ENCODE measurements at places on chromosomes 1 and 21. TPM values are rescaled to one million over a fixed set of nuclear protein-coding genes. Genes with fewer than 3 reads are reported as not detected.

DNA sequence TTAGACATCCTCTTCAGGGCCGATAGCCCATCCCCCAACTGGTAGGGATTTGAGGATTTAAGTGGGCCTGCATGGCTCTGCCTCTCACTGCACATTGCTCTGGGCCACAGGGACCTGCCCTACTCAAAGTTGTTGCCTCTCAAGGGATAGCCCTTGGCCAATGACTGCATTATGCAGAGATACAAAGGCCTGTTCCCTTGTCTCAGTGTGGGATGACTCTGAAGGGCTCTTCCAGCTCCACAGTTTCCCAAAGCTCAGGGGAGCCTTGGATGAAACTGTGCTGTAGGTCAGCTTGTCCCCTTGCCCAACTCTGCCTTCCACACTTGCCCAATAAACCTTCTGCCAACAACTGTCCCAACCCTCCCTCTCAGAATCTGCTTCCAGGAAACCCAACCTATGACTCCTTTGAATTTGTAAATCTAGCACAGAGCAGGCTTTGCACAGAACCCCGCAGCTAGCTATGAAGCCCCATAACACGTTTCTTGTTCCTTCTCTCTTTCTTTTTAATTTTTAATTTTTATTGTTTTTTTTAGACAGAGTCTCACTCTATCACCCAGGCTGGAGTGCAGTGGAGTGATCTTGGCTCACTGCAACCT lies 42.5 kb downstream of the SLC9C2 start:
- DNase-seq: no peak

DNA sequence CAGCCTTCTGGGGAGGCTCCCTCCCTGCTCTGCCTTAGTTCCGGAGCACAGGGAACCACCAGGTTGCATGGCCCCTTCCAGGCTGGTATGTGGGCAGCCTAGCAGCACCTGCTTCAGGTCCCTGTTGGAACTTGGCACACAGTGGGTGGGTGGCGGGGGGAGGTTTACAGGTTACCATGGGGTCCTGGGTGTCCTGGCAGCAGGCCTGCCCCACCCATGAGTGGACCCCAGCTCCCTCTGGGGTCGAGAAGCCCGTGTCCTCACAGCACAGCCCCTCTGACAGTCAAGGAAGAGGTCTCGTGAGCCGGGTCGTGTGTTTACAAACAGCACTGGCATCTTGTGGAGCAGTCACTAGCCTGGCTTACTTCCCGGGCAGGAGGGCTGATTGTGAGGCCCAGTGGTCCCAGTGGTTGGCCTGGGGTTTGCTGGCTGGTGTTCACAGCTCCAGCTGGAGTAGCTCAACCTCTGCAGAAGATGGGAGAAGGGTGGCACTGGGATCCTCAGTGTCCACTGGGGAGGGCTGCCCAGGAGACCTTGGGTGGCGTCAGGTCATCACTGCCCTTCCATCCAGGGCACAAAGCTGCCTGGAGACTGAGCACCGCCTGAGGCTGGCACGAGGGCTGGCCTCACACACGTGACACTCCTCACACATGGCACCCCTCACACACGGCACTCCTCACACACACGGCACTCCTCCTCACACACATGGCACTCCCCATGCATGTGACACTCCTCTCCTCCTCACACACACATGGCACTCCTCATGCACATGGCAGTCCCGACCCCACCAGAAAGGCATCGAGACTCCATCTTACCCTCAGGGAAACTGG lies 100.9 kb downstream of the RIPK4 start:
- no peak for DNase-seq

PCBP3 gene
- 19.7 TPM for total RNA-seq

DNA sequence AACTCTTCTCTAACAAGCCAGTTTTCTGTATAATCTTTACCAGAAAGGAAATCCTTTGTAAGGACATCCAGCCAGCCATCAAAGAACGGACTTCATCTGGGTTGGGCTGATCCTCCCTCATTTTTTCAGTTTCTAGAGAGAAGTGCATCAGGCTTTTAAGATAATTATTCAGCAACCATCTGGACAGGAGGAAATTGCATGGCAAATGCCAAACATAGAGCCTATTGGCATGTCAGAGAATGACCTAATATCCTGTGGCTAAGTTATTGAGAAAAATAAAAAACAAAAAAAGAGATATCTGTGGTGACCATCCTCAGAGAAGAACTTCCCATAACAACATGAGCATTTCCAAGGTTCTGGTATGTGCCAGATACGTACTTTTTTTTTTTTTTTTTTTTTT lies 74.9 kb upstream of the BEND5 start:
- DNase-seq: no peak

SLC22A15 gene
- total RNA-seq: 0.16 TPM

- no peak for DNase-seq
Measured at GRCh38 chr1:109984190-109984455, 442 bp upstream of the AHCYL1 start.

FCGR2B gene
- not detected for total RNA-seq

DNA sequence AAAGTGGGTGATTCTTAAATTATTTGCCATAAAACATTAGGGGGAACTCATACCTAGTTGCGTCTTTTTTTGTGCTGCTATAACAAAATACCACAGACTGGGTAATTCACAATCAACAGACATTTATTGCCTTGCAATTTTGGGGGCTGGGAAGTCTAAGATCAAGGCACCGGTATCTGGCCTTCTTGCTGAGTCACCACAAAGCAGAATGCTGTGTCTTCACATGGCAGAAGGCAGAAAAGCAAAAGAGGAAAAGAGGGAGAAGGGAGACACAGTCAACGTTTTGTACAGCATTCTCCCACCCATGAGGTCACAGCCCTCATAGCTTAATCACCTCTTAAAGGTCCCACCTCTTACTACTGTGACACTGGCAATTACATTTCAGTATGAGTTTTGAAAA lies 291.0 kb downstream of the CHRM3 start:
- no peak for DNase-seq

KMO gene
- not detected for total RNA-seq

- DNase-seq: no peak
Measured at GRCh38 chr1:181551249-181551648, 67.9 kb downstream of the CACNA1E start.

- no peak for DNase-seq
Measured at GRCh38 chr1:37947364-37947763, 511 bp upstream of the INPP5B start.

GRCh38 chr1:19122668-19123067 lies 87.4 kb downstream of the UBR4 start:
- no peak for DNase-seq

- DNase-seq: no peak
Measured at GRCh38 chr1:64518692-64519481, 49.0 kb downstream of the CACHD1 start.

PTPRC gene
- total RNA-seq: 433 TPM

DNA sequence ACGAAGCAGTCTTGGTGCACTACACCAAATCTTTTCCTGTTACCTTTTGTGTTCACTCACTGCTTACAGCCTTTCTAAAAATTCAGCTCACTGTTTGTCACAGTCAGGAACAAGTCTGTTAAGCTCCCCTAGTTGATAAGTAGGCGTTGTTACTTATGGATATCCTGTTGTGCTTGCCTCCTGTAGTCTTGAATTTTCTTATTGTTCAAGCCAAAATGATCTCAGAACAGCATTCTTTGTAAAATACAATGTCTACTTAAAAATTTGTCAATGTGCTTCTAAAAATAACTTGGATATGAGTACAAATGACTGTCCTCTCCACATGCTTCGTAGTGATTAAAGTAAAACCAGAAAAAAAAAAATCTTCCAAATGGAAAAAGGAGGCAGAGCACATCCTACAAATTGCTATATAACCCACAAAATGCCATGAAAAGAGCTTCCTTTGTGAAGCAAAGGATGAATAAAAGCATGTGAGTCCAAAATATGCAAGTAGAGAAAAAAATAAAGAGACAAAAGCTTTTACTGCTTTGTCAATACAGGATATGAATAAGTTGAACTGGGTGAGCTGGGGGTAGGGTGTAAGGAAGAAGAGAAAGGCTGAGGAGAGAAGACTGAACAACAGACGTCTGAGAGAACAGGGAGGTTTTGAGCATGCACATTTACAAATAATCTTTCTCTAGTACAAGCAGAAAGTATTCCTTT lies 228.9 kb upstream of the ADGRL4 start:
- DNase-seq: no peak

DNA sequence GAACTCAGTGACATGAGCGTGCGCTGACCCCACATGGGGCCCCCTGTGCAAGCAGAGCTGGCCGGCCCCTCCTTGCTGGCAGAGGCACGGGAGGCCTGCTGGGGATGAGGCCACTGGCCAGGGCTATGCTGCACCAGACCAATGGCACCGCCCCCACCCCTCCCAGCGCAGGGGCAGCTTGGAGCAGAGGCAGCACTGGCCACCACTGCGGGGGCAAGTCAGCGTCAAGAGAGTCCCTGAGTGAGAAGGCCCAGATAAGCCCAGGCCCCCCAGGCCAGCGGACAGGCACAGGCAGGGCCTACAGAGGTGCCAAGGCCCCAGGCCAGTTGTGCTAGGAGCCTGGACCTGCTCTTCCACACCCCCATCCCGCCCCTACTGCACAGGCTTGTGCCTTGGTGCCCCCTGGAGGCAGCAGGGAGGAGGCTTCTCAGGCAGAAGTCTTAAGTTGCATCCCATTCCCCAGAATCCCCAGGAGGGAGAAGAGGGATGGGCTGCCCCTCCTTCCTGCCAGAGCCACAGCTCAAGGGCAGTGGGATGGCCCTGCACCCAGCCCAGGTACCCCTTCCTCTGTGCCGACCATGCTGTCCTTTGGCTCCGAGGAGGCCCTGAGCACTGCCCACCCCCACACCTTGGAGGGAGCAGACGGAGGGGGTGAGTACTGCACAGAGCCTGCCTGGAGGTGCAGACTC lies 35.8 kb downstream of the EPHX1 start:
- DNase-seq: peak; percentile 38

DNA sequence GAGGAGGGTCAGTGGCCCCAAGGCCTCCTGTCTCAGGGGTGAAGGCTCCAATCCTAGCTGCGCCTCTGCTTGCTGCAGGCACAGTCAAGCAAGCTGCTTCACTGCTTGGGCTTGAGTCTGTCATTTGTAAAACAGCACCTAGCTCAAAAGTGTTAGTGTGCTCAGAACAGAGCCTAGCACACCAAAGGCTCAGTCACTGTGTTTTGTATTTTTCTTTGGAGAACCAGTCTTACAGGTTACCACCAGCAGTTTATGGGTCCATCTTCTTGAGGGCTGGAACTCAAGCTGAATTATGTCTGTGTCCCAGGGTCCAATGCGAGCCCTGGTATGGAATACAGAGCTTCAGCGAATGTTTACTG lies 113.6 kb downstream of the DMRTB1 start:
- peak; percentile 35 for DNase-seq

- DNase-seq: no peak
Measured at GRCh38 chr1:33305816-33306652, 14.9 kb downstream of the A3GALT2 start.

DNA sequence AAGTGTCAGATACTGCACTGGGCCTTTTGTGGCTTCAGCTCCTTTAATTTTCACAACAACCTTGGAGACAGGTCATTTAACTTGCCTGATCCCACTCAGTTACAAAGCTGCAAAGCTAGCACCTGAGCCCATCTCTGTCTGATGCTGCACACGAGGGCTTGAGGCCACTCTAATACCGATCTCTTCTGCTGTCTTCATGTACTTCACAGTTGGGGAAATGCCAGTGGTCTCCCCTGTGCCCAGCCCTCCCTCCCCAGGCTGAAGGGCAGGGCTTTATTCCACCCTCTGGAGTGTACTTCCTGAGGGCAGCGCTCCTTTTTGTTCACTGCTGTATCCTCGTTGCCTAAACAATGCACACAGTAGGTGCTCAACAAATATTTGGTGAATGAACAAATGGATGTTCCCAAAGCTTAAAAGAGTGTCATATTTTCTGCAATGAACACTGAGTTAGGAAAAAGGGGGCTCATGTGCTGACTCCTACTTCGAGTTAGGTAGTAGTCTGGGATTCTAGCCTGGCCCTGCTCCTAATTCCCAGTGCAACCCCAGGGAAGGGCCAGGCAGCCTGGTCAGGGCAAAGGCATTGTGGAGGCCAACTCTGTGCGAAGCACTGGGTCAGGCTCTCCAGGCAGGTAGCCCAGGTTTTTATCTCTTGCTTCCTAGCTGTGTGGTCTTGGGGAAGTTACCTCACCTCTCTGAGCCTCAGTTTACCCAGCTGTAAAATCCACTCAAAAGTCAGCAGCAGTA lies 1.1 kb downstream of the TMCO4 start:
- no peak for DNase-seq

- no peak for DNase-seq
Measured at GRCh38 chr1:91018006-91018405, 3.8 kb downstream of the ZNF644 start.

ZNF644 gene
- 50.6 TPM for total RNA-seq

SETSIP gene
- total RNA-seq: not detected

KRTAP13-2 gene
- not detected for total RNA-seq

DNA sequence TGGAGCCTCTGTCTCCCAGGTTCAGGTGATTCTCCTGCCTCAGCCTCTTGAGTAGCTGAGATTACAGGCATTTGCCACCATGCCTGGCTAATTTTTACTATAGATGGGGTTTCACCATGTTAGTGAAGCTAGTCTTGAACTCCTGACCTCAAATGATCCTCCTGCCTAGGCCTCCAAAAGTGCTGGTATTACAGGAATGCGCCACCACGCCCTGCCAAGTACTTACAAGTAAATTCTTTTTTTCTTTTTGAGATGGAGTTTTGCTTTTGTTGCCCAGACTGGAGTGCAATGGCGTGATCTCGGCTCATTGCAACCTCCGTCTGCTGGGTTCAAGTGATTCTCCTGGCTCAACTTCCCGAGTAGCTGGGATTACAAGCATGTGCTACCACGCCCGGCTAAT lies 42.5 kb downstream of the RPRD2 start:
- no peak for DNase-seq

SYCP1 gene
- total RNA-seq: not detected

DNA sequence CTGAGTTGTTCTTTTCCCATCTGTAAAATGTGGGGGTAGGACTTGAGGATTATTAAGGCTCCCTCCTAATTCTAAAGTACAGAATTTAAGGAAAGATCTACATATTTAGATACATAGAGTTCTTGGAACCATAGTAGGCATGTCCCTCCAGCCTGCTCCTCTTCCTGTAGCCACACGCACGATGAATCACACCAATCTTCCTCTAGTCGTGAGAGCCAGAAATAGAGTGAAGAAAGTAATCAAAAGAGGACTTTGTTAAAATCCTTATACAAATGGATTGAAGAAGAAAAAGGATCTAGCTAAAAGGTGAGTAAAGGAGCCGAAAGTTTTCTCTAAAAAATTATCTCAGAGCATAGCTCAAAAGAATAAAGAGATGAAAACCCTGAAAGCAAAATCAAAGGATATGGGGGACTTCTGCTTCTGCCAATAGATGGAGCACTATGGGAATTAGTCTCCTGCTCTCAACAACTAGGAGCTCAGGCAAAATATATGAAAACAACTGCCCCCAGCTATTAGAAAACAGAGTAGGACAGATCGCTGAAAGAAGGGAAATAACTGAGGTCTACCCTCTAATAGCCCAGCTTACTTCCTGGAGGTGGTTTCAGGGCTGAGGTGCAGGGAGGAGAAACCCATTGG lies 8.5 kb downstream of the C1orf141 start:
- no peak for DNase-seq

GRCh38 chr1:227759341-227760300 lies 24.4 kb downstream of the SNAP47 start:
- no peak for DNase-seq

HSPA13 gene
- total RNA-seq: 35.6 TPM

GRCh38 chr1:101508913-101509312 lies 272.1 kb downstream of the S1PR1 start:
- DNase-seq: no peak

All from activated naive CD4-positive, alpha-beta T cell treated with anti-CD3 and anti-CD28 coated beads, Interleukin-2, amount 50 U/mL, for 72 hours (primary cell).